ENCODE measurements at places on chromosomes 5 and 9.

DNA sequence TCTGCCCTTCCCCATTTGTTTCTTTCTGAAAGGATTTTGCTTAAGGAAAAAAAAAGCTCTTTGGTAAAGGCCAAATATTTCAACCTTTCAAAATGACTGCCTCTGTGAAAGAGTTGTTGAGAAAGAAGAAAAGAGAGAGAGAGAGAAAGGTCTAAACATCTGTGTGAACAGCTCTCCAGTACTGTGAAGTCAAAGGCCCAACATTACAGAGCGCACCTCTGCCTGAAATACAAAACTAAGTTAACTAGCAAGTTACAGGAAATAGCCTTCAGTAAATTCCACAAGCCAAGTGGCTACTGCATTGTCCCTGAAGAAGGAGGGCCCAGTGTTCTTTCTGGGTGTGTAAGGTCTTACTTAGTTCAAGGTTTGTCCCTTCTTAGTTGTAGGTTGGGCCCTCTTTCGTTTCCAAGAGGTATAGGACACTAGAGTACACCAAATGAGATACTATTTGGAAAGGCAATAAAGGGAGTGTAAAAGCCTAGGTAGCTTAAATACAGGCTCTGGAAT is 104.4 kb downstream of the THBS4 start:
- no peak for DNase-seq

GRCh38 chr5:14794583-14795230 is 76.9 kb downstream of the ANKH start:
- no peak for DNase-seq

DNA sequence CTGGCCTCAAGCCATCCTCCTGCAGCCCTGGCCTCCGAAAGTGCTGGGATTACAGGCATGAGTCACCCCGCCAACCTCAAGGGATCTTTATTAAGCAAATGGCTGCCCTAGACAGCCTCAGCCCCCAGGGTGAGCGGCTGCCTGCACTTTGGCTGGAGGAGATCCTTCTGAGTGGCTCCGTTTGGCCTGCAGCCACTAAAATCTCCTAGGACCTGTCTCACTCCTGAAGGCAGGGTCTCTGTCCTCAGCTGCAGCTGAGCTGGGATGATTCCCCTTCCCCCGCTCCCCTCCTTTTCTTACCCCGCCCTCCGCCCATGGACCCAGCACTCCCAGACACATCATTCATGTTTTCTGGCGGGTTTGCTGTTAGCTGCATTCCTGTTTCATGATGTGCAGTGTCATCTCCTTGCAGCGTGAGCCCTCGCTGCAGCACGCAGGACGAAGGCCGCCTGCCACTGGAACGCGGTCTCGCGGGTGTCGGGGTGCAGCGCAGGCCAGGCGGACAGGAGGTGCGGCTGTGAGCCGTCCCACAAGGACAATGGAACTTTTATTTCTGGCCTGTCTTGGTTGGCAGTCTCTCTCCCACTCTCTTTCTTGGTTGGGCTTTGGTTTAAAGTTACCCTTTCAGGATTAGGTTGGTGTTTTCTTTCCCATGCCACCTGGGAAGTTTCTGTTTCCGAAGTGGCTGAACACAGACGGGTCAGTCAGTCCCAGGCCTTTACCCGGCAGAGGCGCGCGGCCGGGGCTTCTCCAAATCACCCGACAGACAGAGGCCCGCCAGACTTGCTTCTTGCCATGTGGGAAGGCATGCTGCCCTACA is 137.1 kb downstream of the FOXD1 start:
- DNase-seq: no peak

- DNase-seq: no peak
Measured at GRCh38 chr5:50441493-50441955, 436 bp upstream of the EMB start.

GRCh38 chr9:69391946-69392345 is 66.9 kb downstream of the ENTREP1 start:
- DNase-seq: no peak

DNA sequence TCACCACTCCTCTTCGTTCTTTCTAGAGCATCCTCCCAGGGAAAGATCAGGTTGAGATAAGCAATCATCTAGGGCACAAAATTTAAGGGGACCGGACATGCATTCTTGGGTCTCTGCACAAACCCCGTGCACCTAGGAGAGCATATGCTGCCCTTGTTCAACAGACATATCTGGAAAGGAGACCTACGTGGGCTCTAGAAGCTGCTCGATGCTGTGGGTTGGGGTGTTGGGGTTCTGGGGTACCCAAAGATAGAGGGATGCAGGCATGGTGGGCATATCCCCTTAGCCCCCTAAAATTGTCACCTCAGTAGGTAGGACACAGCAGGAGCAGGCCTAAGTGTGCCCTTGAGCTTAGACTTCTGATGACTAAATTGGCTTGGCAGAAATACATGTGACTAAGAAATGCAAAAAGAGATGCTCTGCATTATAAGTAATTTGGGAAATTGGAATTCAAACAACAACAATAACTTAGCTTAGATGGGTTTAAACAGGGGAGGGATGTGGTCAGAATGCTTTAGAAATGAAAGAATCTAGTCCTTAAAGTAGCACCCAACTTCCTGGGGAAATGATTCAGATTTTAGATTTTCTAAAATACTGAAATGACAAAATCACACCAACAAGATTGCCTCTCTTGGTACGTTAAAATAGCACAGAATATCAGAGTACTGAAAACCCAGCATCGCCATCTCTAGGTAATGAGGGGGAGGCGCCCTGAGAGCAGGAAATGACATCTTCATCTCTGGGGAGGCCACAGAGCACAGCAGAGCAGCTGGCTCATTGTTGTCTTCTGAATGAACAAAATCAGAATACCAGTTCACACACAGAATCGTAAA is 172.3 kb downstream of the GNA14 start:
- DNase-seq: peak; percentile 18

DNA sequence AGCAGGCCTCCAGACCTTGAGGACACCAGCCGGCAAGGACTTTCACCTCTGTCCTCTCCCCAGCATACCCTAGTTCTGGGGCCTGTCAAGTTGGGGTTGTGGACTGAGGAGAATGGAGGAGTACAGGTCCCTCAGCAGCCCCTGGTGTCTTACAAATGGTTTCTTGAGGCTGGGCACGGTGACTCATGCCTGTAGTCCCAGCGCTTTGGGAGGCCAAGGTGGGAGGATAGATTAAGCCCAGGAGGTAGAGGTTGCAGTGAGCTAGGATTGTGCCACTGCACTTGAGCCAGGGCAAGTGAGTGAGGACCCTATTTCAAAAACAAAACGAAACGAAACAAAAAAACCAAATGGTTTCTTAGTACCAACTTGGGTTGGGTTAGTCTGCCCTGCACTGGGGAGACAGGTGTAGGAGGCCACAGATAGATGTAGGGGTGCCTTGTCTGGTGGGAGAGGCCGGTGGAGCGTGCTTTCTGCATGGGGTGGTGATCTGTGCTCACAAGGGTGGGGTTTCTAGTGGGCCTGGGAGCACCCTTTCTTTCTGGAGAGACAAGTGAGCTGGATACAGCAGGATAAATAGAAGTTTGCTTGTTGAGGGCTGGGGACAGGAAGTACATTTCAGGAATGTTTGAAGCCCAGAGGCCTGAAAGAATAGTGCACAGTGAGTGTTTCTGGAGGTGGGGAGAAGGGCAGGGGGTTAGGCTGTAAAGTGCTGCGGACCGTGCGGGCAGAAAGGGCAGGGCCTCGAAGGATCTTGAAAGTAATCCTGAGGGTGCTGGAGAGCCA is 37.7 kb upstream of the PSD2 start:
- DNase-seq: no peak

- DNase-seq: no peak
Measured at GRCh38 chr9:96253059-96253696, 48.8 kb downstream of the HSD17B3 start.

DNA sequence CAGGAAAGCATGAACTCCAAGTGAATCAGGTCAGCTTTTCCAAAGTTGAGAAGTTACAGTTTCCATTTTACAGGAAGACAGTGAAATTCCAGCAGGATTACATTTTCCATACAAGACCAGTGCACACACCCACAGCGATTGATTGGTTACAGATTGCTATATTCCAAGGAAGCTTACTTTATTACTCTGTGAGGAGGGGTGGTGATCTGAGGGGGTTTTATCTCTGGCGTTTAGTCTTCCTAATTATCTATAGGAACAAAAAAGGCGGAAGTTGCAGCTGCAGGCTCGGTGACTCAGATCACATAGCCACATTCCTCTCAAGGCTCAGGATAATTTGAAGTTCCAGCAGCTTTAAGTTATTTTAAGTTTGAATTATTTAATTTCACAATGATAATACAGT is 450.4 kb upstream of the NMUR2 start:
- no peak for DNase-seq

DNA sequence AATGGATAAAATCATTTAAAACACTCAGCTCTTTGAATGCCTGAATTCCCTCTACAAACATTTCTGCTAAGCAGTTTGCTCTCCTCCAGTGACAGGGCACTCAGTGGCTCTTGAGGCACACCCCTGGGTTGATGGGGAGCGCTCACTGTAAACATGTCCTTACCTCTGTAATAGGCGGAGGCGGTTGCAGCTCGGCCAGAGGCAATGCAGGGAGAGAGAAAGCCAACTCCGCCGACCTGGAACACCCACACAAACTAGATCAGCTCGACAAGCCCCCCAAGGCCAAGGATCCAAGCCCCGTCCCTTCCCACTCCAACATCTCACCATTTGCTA is 329 bp downstream of the CDC23 start:
- DNase-seq: no peak

DNA sequence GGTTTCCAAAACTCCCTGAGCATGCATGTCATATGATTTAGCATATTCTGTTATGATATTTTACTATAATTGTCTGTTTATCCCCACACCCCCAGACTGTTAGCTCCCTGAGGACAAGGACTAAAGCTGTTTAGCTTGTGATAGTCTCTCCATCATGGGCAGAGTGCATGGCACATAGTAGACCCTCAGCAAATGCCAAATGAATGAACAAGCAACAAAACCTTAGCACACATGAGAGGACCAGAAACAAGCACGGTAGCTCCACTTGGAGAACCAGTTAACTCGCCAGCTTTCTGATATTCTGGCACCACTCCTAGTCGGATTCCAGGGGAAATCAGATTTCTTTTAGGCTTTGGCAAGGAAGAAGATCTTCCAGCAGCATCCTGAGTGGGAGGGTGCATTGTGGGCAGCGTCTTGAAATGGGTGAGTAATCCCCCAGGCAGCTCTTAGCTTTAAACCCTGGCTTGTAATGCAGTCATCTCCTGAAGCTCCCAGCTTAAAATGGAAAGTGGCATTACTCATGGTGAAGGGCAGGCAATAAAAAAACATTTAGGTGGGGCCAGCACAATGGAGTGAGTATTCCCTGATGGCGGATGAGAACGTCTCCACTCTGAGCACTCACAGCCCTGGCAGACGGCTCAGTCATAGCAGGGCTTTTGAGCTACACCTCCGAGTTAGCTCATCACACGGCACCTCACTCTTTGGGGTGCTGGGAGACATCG is 41.1 kb downstream of the FGF1 start:
- DNase-seq: no peak

DNA sequence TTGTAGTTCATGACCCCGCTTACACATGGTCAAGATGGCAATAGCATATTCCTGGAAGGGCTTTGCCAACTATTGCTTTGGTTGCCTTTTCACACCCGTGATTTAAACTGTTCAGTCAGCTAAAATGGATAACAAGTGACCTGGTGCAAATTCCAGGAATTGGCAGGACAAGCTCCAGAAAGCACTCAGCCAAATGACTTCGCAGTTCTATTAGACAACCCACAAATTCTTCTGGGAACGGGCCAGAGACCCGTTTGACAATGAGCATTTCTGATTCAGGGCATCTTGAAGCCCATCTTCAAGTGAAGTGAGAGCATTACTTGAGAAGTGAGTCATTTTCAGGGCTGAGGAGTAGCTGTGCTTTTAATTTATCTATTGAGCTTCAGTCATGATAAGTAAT is 165.0 kb downstream of the DROSHA start:
- no peak for DNase-seq

DNA sequence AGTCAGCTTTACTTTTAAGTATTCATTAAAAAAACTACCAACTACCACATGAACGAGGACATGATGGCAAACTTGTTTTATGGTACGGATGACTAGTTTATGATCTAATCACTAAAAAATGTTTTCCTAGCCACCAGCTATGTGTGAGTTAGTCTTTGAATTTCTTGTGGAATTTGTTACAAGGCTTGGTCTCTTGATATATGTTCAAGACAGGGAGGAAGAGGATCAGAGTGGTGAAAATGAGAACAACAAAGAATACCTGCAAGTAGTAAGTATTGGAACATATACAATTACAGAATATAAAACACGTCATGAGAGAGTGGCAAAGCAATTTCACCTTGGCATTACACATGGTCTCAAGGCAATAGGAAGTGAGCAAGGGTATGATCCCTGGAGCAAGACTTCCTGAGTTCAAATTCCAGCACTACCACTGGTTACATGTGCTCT is 548.6 kb upstream of the TLE4 start:
- no peak for DNase-seq

GRCh38 chr9:4287386-4287785 is 12.5 kb downstream of the GLIS3 start:
- no peak for DNase-seq

GRCh38 chr9:116337015-116337414 is 183.4 kb downstream of the PAPPA start:
- no peak for DNase-seq

GRCh38 chr9:120845255-120845654 is 2.5 kb upstream of the PSMD5 start:
- DNase-seq: peak; percentile 21

- no peak for DNase-seq
Measured at GRCh38 chr5:40831346-40832210, 3.4 kb downstream of the RPL37 start.

DNA sequence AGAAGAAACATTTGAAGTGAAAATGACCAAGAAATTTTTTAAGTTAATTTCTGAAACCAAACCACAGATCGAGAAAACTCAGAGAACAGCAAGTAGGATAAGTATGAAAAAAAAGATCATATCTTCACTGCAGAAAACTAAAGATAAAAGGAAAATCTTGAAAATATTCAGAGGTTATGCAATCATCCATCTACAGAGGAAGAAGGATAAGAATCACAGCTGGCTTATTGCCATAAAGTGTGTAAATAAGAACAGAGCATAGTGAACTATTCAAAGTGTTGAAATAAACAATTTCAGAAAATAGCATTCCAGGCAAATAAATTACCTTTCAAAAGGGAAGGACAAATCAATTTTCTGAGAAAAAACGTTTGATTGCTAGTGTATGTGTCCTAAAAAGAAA is 1191.7 kb upstream of the CDH6 start:
- no peak for DNase-seq

DNA sequence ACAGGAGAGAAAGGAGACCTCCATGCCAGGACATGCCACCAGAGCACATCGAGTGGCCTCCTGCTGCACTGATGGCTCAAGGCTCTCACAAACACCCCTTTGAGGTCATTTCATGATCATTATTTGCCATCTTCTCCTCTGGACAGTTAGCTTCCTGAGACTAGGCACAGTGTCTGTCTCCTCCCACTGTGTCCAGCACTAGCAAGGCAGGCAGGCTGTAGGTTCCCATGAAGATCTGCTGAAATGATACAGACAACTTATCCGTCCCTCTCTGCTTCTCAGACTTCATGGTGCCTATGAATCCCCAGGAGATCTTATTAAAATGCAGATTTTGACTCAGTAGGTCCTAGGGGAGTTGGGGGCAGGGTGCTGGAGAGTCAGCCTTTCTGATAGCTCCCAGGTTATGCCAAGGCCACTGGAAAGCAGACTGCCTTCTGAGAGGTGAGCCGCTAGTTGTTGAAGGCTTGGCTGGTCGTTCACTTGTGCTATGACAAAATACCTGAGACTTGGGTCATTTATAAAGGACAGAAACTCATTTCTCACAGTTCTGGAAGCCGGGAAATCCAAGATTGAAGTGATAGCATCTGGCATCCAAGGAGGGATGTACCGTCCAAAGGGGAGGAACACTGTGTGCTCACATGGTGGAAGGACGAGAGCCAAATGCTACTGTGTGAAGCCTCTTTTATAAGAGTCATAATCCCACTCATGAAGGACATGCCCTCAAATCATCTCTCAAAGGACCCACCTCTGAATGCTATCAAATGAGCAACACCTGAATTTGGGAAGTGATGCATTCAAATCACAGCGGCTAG is 183.4 kb downstream of the SPOCK1 start:
- no peak for DNase-seq
